ENCODE measurements at places on chromosomes 16 and 17.
A peak's percentile ranks its signal among the peaks of the same experiment; 100 is the strongest.

GRCh38 chr17:9364837-9365430 lies 210.7 kb downstream of the STX8 start:
- DNase-seq: no peak

DNA sequence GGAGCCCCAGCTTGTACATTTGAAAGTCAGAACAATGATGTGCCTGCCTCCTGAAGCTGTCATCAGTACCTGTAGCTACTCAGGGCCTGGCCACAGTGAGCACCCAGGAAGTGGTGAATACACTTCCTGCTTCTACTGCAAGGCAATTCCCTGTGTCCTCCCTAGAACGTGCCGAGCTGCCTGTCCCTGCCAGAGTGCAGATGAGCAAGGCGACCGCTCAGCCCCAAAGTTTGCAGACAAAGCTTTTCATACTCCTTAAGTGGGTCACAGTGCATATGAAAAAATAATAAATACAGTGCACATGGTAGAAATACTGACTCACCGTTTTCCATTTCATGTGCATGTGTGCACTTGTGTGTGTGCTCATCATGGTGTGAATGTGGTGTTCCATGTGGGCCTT lies 77.3 kb downstream of the MPRIP start:
- DNase-seq: peak; percentile 50

DNA sequence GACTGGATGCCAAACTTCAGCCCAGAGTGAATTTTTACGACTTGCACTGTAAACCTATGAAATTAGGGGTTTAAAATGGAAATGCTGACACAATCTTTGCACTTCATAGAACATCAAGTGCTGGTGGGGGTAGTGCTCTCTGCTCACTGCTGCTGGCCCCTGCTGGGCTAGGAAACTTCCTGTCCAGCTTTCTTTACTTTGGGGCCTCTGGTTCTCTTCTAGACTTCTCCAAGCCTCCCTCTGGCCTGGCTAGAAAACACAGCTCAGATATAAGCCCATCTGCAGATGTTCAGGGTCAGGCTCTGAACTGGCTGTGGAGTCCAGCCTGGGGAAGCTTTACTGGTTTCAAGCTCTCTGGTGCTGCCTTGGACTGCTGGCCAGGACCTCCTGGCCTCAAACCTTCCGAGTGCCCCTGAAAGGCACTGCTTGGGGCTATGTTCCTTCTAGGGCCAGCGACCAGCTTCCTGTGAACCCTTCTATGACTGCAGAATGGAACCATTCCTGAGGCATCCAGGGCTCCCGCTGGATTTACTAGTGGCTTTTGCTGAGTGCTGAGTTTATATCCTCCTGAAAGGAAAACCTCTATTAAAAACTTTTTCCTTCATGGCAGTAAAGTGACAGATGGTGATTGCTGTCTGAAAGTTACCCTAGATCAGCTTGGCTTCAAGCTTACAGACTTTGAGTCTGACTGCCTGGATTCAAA lies 59.4 kb downstream of the TBX4 start:
- DNase-seq: no peak

DNA sequence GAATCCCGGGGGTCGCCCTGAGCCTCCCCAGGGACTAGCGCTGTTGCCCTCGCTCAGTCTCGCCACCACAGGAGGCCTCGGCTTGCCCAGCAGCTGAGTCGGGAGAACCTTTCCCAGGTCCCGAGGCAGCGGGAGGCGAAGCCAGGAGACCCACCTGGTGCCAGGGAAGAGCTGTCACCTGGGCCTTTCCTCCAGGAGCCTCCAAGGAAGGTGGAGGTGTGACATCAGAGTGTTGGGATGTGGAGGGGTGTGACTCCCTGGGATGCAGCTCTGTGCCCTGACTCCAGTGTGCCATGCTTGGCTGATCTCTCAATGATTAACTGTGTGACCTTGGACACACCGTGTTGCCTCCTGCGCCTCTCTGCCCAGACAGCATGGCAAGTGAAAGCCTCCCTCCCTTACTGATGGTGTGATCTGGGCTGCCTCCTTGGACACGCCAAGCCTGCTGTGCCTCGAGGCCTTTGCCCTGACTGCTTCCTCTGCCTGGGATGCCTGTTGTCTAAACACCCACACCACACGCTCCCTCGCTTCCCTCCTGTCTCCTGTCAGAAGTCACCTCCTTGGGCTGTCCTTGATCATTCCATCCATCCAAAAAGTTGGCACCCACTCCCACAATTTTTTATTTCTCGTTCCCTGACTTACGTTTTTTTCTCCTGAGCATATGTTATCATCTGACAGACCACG lies 88.0 kb downstream of the CMIP start:
- no peak for DNase-seq

DNA sequence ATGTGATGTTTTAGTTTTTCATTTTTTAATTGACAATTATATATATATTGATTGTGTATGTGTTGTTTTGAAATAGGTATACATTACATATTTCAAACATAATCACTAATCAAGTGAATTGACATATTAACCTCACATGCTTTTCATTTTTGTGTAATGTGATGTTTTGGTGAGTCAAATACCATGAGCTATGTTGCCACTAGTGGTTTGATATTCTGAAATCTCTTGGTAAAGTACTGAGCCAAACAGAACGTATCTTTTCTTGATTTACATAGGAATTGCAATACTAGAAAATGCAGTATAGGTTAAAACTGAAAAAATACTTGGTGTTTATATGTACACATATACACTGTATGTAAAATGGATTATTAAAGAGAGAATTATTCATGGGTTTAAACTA lies 65.2 kb upstream of the SIAH1 start:
- DNase-seq: no peak

- peak; percentile 85 for DNase-seq
Observed at GRCh38 chr17:29568331-29569244, at the start of gene TP53I13. Gene TP53I13 (plus strand): TSS chr17:29568701. CDS start chr17:29568759, 58 bp downstream.

Data from stimulated activated CD4-positive, alpha-beta T cell treated with anti-CD3 and anti-CD28 coated beads, Interleukin-15, amount 100 ng/mL, for 48 hours (primary cell).